ENCODE measurements at places on chromosomes 11 and 22.

GRCh38 chr11:75004215-75004614 lies 15.5 kb downstream of the NEU3 start:
- DNase-seq: no peak

DNA sequence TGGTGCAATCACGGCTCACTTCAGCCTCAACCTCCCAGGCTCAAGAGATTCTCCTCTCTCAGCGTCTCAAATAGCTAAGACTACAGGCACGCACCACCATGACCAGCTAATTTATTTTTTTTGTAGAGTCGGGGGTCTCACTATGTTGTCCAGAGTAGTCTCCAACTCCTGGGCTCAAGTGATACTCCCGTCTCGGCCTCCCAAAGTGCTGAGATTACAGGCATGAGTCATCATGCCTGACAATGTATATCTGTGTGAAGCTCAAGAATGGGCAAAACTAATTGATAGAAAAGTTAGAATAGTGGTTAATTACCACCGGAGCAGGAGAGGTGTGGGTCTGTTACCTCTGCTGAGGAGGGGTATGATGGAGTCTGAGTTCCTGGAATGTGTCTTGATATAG lies 9.1 kb upstream of the SLC43A3 start:
- no peak for DNase-seq

GRCh38 chr11:30603357-30603756 lies 17.2 kb upstream of the MPPED2 start:
- DNase-seq: no peak

GRCh38 chr11:109155291-109155690 lies 266.7 kb upstream of the C11orf87 start:
- DNase-seq: no peak

DNA sequence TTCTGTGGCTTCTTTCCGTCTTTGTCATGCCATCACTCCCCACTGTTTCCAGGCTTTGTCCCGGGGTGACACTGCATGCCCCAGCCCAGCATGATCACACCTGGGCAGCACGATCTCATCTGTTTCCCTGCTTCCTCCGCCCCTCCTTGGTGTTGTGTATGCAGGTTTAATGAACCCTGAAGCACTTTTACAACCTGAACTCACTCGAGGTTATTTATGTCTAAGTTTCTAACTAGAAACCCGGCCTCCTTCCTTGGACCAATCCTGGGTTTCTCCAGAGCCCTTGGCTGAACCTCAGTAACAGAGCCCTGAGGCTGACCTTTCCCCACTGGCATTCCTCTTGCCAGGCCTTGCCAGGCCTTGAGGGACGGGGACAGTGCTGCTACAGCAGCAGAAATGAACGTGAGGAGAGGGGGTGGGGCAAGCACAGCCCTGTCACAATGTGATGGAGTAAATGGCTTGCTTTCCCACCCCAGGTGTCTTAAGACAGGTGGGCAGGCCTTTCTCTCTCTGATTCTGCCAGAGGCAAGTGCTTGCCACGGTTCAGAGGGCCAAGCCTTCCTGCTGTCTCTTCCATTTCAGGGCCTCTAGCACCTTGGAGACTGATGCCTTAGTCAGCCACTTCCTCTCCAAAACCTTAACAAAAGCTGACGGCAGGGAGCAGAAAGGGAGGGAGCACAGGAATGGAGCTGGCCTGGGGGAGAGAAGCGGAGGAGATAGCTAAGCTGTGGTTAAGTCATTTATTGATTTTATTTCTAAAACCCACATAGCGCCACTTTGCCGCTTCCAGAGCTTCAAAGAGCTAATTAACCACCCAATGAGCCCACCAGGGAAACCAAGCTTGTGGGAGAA lies 3.1 kb upstream of the PYGM start:
- DNase-seq: no peak

DNA sequence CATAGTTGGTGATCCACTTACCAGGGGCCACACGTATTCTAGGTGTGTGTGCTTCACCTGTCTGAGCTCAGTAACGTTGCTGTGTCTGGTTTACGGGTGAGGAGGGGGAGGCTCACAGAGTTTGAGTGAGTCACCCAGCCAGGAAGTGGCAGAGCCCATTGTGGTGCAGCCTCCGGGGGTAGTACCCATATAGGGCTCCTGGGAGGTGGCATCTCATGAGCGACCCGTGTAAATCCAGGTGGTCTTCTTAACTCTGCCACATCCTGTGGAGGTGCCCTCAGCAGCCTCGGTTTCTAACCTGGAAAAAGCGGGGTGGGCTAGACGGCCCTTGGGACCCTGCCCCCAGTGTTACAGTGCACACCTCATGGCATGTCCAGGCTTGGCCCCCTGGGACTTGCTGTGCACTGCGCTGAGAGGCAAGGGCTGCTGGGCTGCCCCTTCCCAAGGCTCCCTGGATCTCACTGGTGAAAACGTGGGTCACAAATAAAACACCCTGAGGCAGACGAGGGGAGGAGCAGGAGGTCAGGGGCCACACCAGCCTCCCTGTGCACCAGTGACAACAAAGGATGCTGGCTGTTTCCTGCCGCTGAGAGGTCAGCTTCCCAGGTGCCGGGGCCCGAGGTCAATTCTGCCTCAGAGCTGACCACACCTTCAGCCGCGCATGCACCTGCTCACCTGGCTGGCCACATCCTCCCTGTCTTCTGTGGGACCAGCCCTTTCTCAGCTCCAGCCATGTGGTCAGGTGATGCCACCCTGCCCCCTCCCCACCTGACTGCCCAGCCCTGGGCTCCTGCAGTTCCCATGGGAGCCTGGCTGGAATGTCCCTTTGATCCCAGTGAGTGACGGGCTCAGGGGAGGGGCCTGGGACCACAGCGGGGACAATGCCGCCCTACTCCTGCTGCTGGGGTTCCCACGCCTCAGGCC lies 305.1 kb downstream of the CTTN start:
- DNase-seq: no peak

DNA sequence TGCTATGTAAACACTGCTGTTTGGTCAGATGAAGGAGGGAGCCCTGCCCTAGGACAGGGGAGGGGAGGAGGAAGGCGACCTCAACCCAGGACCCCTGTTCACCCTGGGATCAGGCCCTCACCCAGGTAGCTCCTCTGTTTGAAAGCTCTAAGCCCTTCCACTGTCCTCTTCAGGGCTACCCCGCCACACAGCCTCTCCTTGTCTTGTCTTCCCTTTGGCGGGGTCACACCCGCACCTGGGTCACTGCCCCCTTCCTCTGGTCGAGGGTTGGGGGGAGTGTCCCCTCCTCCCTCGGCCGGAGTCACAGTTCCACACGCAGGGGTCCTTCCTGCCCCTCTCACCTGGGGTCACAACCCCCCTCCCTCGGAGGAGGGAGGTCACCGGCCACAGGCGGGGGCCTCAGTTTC lies 463 bp upstream of the PTPMT1 start:
- DNase-seq: no peak

- no peak for DNase-seq
Measured at GRCh38 chr11:134533511-134533910, 121.5 kb upstream of the B3GAT1 start.

DNA sequence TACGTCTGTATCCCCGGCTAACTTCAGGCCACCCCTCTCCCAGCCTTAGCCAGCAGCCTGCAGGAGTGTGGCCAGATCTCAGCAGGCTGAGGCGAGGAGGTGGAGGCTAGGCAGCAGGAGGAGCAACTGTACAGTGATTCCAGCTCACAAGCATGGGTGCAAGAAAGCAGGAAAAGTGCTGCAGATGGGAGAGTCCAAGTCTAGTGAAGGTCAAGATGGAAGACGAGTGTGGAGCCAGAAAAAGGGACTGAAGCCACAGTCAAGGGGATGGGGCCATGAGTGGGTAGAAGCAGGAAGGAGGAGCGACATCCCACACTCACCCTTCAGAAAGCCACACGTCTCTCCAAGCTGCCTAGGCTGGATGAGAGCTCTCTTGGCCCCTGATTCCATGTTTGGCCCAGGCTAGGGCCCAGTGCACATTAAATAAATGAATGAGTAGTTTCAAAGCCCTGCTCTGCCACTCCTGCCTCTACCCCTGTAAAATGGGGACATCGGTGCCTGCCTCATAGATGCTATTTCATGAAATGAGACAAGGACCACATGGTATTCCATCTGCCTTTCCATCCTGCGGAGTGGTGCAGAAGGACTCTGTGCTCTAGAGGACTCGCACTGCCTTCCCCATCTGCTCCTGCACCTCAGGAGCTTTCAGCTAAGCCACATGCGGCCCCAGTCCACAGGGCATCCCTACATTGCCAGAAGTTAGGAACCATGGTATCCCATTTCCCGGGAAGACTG lies 2.9 kb downstream of the YDJC start:
- no peak for DNase-seq

DNA sequence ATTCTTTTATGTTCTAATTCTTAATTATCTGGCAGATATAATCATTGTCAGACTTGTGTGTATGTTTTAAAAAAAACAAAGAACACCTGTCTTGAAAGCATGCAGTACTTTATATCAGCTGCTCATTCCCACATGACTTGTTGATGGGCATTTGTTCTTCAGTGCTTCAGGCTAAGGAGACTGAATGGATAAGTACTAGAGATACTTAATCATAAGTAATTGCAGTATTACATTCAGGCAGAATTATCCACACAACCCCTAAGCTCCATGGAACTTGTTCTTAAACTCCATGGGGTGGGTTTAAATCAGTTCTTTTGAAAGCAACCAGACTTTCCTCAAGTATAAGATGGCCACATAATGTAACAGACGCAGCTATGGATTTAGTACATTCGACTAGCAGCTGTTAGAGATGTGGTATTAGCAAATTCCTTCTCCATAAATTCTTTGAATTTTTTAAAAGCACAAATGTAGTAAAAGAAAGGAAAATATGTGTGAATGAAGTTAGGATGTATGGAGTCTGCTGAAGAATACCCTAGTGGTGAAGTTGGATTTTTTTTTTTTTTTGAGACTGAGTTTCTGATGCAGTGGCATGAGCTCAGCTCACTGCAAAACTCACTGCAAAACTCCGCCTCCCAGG lies 3.0 kb downstream of the JAM3 start:
- DNase-seq: no peak

DNA sequence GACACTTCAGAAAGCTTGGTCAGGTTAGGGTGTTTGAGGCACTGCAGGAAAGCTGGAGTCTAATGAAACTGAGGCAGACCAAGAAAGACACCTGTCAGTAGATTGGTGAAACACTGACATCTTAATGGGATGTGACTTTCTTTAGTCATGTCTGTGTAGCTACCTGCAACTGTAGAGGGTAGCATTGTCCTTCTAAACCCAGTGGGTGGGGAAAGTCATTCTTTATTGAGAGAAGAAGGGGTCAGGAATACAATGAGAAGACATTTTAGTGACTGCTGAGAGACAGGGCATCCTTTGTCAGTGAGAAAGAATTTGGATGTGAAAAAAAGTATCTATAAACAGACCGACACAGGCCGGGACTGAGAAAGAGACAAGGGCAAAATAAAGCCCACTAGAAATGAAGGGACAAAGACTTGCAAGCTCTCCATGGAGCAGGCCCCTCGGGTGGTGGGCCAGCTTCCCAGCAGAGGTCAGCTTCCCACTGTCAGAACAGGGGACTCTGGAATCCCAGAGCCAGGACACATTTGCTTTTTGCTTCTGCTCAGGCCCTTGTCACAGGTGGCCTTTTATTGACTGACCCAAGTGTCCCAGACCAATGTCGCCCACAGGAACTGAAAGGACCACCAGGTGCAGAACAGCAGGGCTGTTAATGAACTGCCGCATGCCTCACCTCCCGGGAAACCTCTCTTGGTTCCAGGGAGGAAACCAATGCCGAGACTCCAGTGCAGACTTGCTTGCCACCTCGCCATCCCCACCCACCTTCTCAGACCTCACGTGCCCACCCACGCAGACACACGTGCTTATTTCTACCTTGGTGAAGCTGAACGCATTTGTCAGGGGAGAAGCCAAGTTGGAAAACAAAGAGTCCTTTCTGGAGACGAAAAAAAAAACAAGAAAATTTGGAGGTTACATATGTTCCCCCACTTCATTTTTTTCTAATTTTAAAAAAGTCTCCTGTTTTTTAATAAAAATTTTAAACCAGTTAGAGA lies 212.8 kb downstream of the TENM4 start:
- no peak for DNase-seq

DNA sequence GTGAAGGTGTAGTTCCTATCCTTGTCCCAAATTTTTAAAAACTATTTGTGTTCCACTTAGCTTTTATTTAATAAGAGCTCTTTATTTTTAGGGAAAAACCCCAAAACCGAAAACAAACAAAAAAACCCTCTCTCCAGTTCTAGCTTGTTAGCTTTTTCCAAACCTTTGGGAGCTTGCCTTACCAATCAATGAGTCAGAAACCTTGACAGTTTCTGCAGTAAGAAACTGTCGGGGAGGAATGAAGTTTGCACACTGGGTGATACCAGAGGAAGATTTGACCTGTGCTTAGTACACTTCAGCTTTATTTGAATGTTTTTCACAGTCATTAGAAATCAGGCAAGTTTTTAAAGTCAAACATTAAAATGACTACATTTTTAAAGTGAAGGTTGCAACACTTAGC lies 105.0 kb downstream of the FAT3 start:
- no peak for DNase-seq

DNA sequence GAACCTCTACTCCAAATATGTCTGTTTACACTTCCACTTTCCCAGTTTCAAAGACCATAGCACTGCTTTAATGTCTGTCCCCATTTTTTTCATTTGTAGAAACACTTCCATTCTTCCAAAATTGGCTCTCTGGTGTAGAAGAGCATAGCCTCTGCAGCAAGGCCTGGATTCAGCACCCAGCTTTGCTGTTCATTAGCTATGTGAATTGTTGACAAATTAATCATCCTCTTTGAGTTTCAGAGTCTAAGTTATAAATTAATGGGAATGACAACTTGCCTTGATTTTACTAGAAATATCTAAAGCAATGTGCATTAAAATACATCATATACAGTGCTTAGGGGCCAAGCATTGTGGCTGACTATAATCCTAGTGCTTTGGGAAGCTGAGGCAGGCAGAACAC lies 22.4 kb downstream of the GRIA4 start:
- DNase-seq: no peak

DNA sequence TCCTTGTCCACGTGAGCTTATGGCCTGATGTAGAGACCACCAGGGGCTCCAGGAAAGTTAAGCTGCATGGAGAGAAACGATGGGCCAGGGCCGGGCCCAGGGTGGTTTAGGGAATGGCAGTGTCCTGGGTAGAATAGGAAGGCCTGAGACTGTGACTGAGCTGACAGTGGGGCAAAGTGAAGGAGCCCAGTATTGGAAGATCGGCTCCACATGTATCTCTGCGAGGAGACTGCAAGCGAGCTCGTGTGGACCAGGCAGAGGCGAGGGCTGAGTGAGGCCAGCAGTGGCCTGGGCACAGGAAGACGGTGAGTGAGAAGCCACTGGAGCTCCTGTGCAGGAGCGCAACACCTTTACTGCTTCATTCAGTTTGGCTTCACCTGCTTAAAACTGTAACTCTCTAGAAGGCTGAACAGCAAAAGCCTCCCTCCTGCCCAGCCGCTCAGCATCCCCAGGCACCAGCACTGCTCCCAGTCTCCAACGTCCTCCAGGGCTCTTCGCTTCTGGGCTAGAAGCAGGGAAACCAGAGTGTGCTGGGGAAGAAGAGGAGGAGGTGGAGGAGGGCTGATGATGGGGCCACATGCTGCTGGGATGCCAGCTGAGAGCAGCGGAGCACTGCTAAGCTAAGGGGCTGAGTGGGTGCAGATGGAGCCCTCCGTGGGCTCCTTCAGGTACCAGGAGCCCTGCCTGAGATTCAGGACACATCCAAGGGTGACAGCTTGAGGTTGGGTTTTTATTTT lies 13.5 kb downstream of the TCIRG1 start:
- DNase-seq: no peak

GRCh38 chr11:16992846-16993245 lies 21.4 kb downstream of the PLEKHA7 start:
- no peak for DNase-seq

GRCh38 chr11:76783294-76783895 lies at the start of gene TSKU:
TSKU (plus strand) TSS chr11:76783356; CDS start chr11:76795617, 12,261 bp downstream.
- DNase-seq: no peak

- no peak for DNase-seq
Measured at GRCh38 chr22:47678048-47678447, 915.6 kb downstream of the TBC1D22A start.

GRCh38 chr11:78374917-78375316 lies 42.7 kb downstream of the GAB2 start:
- no peak for DNase-seq

Measured in GM12892 (cell line).